Activated B cell treated with CpG ODN at 0.5 μM for 24 hours (primary cell): ENCODE measurements at places on chromosomes 7 and 10.
A peak's percentile ranks its signal among the peaks of the same experiment; 100 is the strongest.

GRCh38 chr10:110005719-110006118, 2.1 kb upstream of the ADD3 start:
- no peak for DNase-seq

GRCh38 chr7:50646069-50646468, 80.9 kb upstream of the DDC start:
- DNase-seq: no peak

DNA sequence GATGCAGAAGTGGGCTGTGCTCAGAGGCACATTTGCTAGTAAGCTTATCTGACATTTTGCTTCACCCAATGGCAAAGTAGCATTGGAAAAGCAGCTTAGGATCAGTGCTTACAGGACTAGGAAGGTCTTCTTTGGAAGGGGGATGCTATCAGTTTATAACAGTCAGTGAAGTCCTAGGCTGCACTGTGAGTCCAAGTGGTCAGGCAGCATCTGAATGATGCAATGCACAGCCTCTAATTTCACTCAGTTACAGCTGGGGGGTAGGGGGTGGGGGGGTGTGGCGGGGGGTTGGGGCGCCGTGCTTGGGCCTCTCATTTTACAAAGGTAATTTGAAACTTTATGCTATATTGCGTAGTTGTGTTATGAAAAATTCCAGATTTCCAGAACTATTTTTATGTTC, 652.3 kb upstream of the MGMT start:
- no peak for DNase-seq

- DNase-seq: no peak
These were observed 21.1 kb upstream of the EZH2 start for GRCh38 chr7:148905093-148905666.

- no peak for DNase-seq
These were observed 35.8 kb upstream of the GPR37 start for GRCh38 chr7:124801330-124801895.

DNA sequence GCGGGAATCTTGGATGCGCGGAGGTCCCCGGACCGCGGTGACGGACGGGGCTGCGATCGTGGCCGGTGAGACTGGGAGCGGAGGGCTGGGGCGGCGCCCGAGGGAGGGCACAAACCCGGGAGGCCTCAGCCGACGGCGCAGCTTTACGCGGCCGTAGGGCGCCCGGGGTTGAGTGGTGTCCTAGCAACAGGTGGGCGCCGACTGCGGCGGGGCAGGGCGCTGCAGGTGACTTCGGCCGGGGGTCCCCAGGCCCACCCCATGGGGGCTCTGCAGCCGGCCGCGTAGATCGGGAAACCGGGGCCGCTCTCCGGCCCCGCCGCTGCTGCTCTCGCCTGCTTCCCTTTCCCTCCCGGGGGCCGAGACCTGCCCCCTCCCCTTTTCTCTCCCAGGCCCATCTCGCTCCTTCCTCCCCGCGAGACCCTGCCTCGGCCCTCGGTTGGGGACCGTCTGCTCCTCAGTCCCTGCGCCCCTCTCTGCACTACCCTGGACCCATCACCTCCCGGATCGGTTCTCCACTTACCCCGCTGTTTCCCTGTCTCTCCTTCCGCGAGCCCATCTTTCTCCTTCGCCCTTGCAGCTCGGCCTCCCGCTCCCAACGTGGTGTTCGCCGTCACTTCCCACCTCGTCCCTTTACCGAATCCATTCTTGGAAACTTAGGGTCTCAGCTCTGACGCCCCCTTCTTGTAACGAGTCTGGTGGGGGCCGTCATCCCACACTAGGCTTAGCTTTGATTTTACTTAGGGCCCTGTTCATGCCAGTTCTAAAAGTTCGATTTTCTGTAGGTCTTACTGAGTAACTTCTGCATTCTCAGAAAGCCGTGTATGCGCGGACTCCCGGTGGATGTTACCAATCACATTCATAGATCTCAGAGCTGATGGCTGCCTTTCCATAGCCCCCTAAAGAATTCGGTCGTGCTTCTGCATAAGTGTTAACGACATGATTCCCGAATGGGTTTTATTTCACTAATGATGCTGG, 18.5 kb upstream of the ACBD5 start:
- peak; percentile 29 for DNase-seq

DNA sequence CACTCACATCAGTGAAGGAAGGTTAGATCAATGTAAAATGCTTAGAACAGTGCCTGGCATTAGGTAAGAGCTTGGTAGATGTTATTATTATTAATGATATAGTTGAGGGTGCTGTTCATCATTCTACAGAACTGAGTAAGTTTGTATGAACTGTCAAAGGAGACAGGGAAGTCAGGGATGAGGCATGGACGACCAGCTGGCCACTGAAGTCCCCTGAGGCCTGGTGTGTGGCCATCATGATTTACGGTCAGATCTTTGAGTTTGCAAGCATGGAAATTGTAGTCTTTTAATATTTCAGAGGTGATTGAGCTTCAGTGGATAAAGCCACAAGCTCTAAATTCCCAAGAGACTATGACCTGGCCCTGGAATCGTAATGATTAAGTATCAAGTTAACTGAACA, 6.9 kb downstream of the ARMC3 start:
- DNase-seq: no peak

- DNase-seq: no peak
These were observed 252.0 kb downstream of the PTEN start for GRCh38 chr10:88115407-88115806.
